ENCODE measurements at places on chromosomes 6 and 20. TPM values are rescaled to one million over a fixed set of nuclear protein-coding genes. Genes with fewer than 3 reads are reported as not detected.

GRCh38 chr6:119938752-119939151 is 589.2 kb upstream of the MAN1A1 start:
- no peak for ATAC-seq

- no peak for ATAC-seq
These were observed 649.2 kb upstream of the FLRT3 start for GRCh38 chr20:14986656-14987055.

DNA sequence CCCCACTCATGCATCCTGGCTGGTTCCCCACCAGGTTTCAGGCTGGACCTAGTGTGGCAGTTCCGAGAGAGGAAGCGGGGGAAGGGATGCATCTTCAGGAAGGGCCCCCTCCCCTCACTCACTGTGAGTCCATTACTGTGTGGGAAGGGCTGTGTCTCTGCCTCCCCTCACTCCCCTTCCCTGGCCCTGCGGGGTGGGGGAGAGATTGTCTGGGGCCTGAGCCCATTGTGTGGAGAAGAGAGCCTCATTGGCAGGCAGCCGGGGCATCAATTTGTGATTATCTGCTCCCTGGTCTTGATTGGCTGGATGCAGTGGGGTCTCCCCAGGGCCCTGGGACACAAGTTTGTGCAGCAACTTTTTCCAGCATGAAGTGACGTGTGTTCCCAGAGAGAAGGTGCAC is 4.1 kb upstream of the MYT1 start:
- no peak for ATAC-seq

GRCh38 chr6:143592335-143592734 is 80.8 kb upstream of the FUCA2 start:
- no peak for ATAC-seq

DNA sequence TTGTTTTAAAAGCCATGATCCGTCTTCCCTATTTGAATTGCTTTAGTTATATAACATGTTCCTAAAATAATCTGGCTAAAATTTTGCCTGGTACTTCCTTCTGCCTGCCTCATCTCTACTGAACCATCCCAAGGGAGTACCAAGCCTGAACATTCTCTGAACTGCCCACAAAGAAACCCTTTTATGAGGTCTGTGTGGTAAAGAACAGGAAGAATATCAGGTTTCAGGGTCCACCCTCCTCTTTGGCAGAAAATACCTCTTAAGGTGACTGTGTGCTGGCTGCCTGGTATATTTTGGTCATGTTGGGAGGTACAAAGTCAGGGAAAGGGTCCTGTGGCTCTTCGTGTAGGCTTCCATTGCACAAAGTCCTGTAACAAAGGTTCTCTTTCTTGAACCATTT is 574.1 kb upstream of the CHD6 start:
- ATAC-seq: no peak

The SLC22A2 gene
- total RNA-seq: 0.13 TPM
